ENCODE measurements at places on chromosomes 2 and 18.

- DNase-seq: no peak
Observed at GRCh38 chr2:162297925-162298552, 20.4 kb downstream of the IFIH1 start.

- DNase-seq: no peak
Observed at GRCh38 chr2:28338046-28338817, 54.4 kb upstream of the FOSL2 start.

GRCh38 chr2:136081582-136082210, 36.3 kb downstream of the CXCR4 start:
- DNase-seq: no peak

DNA sequence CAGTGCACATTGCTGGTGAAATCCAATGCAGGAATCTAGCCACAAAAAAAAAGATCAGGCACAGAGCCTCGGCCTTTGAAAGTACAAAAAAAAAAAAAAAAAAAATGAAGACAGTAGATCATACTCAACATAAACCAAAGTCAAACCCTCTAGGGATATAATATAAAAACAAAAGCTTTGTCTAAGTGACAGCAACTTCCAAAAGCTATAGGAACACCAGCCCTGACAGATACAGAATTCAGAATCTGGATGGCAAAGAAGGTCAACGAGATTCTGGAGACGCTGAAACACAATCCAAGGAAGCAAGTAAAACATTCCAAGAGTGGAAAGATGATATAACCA, 54.0 kb upstream of the SCN1A start:
- DNase-seq: no peak

GRCh38 chr2:108943751-108944150, 45.3 kb downstream of the EDAR start:
- no peak for DNase-seq

DNA sequence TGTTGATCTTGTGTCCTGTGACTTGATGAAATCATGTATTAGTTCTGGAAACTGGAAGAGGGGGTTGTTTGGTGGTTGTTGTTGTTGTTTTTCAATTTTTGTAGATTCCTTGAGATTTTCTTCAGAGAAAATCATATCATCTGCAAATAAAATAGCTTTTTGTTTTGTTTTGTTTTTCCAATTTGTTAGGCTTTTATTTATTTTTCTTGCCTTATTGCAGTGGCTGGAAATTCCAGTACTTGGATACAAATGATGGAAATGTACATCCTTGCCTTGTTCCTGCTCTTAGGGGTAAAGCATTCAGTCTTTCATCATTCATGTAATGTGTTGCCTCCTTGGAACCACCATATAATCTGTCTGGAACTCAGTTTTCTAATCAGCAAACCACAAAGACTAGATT, 50.3 kb upstream of the TRIB2 start:
- no peak for DNase-seq

DNA sequence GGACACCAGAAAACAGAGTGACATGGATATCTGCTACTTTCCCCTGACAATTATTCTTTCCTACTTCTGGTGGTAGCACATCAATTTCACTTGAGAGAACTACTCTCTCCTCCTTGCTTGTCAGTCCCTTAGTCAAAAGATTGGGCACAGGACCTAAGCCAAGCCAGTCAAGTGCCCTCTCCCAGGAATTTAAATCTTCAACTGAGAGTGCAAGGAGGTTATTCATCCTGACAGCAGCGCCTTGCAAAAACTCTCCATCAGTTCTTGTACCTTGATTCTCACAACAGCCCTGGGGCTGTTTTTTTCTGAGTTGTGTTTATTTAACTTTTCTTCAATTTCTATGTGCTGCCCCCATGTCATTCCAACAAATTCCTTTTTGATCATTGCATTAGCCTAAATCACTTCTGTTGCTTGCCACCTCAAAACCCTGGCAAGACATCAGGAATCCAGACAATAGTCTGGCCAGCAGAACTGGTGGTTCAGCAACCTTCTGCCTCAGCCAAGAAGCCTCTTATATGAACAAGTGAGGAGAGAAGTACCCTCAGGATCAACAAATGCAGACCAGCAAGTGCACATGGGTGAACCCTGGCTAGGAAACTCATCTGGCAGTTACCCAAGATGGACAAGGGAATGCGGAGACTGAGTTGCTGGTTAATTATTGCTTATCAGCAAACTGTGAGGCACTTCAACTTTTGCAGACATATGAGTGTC, 19.4 kb downstream of the COL4A3 start:
- no peak for DNase-seq

GRCh38 chr18:45802814-45803492, 22.5 kb upstream of the SIGLEC15 start:
- no peak for DNase-seq

DNA sequence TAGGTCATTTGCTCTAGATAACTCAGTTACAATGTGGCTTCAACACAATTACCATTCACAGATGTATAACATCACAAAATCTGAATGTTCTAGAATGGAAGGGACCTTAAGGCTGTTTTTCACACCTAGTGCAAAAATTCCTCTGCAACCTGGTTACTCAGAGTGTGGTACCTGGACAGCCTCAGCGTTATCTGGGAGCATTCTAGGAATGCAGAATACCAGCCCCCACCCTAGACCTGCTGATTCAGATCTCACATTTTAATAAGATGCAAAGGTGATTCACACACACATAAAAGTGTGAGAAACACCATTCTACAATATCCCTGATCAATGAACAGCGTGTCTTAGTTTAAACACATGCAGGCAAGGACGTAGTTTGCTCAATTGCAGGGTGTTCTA, 233.1 kb downstream of the TDRD15 start:
- no peak for DNase-seq

DNA sequence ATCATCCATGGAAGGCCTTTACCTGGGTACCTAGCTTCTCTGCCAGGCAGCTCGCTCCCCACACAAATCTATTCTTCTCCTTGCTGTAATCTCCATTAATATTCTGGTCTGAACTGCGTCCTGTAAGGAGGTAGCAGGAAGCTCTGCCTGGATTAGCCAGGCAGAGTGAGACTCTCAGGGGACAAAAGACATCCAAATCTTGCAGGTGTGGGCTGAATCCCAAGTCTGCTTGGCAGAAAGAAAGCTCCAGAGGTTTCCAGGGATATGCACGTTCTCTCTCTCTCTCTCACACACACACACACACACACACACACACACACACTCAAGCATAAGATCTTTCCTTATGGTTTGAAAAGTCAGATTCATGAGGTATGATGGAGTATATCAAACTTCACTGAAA, 66.5 kb downstream of the THNSL2 start:
- no peak for DNase-seq

- no peak for DNase-seq
Observed at GRCh38 chr18:23399067-23399466, 54.0 kb upstream of the RIOK3 start.

DNA sequence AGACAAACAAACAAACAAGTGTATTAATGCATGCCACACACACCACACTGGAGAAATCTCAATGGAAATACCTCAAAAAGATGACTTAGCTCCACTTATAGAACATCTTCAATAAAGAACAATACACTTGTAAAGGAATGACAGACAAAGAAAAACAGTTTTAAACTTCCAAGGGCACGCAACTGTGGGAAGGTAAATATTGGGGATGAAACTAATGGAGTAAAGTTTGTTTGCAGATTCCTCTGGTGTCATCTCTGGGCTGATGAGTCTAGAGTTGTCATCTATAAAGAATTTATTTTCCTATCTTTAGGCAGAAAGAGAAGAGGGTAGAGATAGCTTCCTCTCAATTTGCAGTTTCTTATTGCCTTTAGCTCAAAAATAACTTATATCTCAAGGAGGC, 144.0 kb upstream of the ZC3H15 start:
- no peak for DNase-seq

GRCh38 chr18:48121752-48122151, 191.3 kb upstream of the SMAD2 start:
- DNase-seq: no peak

DNA sequence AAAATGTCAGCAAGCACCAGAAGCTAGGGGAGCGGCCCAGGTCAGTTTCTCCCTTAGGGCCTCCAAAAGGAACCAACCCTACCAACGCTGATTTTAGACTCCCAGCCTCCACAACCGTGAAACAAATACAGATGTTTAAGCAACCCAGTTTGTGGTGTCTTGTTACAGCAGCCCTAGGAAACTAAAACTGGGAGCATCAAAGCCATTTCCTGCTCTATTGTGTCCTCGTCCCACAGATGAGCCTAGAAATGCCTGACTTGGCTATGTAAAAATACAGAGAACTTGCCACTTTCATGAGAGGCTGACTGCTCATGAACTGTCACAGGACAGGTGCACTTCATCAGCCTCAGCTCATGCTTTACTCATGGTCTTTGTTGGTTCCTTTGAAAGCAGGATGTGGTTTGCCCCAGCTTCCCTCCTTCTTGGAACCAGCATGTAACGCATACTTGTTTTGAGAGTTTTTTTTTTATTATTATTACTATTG, 97.6 kb upstream of the SLC39A10 start:
- DNase-seq: peak; percentile 72

GRCh38 chr2:138581909-138582308, 80.3 kb downstream of the SPOPL start:
- no peak for DNase-seq

GRCh38 chr2:199806179-199806578, 44.8 kb downstream of the FTCDNL1 start:
- DNase-seq: no peak

DNA sequence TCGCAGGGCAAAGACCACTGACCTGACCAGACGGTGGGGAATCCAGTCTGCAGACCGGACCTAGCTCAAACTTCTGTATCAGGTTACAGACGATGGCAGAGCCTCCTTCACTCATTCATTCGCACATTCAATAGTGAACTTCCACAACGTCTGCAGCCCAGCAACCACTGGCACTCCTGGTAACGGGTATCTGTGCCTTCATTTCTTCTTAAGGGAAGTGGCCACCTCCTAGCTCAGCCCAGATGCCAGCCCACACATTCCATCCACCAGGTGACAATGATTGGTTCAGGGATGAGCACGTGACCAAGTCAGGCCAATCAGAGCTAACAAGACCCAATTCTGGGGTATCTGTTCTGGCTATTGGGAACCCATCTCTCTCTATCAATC, 15.9 kb upstream of the ARMC9 start:
- no peak for DNase-seq

DNA sequence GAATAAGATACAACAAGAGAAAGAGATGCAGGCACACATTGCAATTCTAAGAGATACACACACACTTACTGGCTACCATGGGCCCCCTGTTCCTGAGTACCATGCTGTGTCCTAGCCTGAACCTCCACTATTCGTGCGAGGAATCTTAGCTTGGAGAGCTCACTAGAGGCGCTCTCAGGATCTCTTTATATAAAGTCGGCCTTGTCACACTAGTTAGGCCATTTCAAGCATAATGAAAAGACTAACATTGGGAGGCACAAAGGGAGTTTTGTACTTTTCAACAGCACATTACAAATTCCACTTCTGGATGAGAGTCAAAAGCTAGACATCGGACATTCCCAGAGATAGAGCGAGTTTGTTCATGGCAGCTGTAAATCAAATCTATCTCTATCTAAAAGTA, 365.2 kb downstream of the DSEL start:
- DNase-seq: no peak

- DNase-seq: no peak
Observed at GRCh38 chr18:10418836-10419235, 35.6 kb upstream of the APCDD1 start.

DNA sequence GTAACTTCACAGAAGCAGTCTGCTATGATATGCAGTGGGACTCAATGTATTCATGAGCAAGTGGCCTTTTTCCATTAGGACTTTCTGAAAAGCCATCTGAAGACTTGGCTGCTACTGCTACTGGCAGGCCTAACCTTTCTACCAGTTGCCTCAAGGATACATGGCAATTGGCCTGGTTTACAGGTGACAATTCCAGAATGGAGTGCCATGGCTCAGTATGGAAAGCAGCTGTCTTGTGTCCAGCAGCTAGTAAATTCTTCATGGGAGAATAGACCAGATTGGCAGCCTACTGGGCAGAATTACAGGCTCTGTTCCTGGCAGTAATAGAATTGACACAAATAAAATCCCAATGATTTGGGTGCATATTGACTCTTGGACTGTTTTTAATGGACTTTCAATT, 12.6 kb upstream of the TMX3 start:
- no peak for DNase-seq

GRCh38 chr2:72438364-72438763, 290.7 kb upstream of the CYP26B1 start:
- DNase-seq: no peak

- no peak for DNase-seq
Observed at GRCh38 chr2:66827851-66828250, 392.9 kb downstream of the MEIS1 start.

- DNase-seq: peak; percentile 44
Observed at GRCh38 chr2:229852565-229852964, 69.2 kb downstream of the TRIP12 start.
